ENCODE measurements at places on chromosomes 2 and 18.

- no peak for DNase-seq
Measured at GRCh38 chr18:49476664-49477411, 10.2 kb downstream of the C18orf32 start.

DNA sequence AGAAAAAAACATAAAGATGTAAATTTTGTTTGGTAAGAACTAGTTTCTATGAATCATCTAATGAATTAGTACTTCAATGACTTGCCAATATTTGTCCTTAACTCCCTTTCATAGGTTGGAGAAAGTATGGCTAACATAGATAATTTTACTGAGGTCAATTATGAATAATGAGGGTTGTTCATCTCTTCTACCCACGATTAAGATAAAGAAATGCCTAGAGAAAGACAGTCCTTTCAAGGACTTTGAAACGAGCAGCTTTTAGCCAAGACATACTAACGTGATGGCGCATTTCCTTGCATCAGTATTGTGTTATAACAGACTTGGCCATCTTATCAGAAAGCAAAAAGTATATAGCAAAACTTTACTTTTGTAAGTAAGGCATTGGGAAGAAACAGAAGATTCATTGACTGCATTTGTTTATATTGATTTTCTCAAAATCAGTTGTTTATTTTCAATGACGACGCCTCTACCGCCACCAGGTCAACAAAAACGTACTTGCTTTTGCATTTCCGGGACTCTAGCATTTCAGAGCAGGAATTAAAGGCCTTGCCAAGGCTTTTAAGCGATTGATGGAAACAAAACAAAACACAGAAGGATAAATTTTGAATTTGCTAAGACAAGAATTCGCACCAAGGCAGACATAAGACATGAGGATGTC is 961 bp downstream of the RBM43 start:
- no peak for DNase-seq

DNA sequence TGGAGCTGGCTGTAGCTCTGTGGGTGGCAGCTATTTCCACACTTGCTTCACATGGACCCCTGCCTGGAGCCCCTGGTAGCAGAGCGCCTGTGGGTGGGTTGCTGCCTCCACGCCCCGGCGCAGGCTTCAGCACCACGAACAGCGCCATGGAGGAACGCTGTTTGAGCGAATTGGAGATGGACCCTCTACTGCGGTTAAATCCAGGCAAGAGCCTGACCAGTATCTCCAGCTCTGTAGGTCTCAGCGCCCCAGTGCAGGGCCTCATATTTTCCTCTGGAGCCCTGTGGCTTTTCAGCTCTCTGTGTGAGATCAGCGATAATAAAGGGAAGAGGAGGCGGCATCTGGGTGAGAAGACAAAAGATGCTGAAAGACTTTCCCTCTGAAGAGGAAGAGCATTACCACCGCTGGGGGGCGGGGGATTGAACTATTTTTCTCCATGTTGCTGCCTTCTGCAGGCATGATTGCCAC is 12.0 kb downstream of the ONECUT2 start:
- DNase-seq = peak; percentile 83

- DNase-seq = no peak
Measured at GRCh38 chr2:234981197-234982095, 29.6 kb downstream of the SH3BP4 start.

- no peak for DNase-seq
Measured at GRCh38 chr2:161576421-161576820, 47.8 kb upstream of the SLC4A10 start.

GRCh38 chr2:65495251-65495877 is 63.0 kb upstream of the SPRED2 start:
- DNase-seq = no peak

GRCh38 chr2:3305952-3306351 is 71.7 kb downstream of the EIPR1 start:
- DNase-seq = no peak

DNA sequence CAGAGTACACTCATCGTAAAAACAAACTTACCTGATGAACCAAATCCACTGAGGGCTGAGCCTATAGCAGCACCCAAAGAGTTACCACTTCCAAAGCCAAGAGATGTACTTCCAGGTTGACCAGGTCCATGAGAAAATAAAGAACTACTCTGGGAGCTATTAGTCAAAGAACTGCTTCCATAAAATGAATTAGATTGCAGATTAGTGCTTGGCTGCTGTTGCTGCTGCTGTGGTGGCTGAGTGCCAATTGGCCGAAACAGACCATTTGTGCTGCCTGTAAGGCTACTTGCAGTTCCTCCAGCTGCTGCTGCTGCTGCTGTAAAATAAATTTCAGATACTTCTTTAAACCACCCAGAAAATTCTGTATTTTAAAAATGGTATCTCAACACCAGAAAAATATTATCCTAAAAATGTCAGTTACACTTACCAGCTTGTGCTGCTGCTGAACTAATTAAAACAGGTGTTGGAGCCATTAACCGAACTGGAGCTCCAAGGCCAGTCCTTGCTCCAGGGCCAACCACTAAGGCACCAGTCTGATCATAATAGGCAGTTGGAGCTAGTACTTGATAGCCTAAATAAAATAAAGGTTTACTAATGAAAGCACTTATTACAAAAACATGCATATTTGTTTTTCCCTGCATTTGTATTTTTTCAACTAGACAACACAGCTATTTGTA is 58.1 kb upstream of the SDC1 start:
- DNase-seq = no peak
